ENCODE measurements at places on chromosomes 5 and 9.

GRCh38 chr5:170404398-170404797 is 15.2 kb upstream of the KCNMB1 start:
- no peak for DNase-seq

DNA sequence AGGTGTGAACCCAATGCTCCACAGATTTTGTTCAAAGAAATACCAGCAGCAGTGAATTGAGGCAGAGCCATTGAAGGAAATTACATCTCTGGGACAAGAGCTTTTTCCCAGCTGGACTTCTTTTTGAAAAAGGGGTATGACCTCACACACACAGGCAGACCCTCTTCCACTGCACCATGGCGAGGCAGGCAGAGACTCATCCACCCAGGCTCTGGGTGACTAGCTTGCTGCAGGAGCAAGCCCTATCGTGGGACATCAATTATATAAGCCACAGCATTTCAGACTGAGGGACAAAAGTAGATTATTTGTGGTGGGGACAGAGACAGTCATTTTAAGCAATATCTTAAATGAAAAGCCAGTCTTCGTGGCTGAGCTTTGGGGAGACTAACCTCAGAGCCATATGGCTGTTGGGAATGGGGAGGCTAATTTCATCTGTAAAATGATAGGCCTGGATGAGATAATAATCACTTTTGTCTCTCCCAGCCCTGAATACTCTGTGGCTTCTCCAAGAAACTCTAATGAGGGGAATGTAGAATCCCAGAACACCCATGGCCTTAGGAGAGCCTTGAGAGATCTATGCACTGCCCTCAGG is 113.1 kb upstream of the TNC start:
- no peak for DNase-seq

DNA sequence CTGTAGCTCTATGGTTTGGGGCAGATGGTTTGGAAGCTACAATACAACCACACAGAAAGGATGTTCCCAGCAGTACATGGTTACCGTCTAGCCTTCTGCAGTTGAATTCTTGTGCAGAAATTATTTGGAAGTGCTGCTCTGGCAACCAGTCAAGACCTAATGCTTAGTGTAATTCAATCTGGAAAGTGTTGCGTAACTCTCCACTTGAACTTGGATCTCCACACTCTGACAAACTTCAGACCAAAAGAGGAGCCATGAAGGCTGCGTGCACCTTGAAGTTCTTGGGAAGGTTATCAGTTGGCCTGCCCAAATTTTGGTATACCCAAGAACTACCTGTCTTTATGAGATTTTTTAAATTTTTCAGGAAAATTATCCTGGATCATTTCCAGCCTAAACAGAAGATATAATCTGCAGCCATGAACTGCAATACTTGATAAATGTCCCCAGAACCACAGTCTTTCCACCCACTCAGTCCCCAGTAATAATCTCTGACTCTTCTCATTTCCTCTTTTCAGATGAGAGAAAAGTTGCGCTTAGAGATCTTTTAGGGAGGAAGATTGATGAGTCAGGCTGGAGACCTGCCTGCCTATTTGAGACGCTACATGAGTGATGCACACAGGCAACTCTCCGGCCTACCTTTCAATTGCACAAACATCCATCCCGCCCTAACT is 159.9 kb downstream of the FANCC start:
- DNase-seq = no peak

DNA sequence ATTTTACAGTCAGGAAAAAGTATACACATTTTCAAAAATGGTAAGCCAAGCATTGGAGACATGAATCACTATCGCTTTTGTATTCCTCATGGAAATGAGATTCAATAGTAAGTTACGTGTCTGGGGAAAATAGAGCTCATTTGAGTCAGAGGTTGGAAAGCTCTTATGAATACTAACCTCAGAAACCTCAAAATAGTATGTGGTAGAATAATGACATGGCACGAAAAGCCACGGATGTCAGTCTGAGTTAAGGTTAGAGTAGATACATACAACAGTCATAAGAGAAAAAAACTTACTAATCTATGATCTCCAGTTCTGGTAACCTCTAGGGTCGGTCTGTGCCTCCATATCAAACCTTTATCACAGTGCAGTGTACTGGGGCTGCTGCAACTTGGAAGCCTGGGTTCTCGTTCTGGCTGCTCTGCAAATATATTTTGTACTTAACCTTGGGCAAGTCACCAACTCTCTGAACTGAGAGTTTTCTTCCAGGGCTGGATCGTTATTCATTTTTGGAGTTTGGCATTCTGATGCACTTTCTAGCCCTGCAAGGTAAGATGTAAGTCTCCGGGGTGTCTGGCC is 31.8 kb downstream of the MAP1B start:
- no peak for DNase-seq

DNA sequence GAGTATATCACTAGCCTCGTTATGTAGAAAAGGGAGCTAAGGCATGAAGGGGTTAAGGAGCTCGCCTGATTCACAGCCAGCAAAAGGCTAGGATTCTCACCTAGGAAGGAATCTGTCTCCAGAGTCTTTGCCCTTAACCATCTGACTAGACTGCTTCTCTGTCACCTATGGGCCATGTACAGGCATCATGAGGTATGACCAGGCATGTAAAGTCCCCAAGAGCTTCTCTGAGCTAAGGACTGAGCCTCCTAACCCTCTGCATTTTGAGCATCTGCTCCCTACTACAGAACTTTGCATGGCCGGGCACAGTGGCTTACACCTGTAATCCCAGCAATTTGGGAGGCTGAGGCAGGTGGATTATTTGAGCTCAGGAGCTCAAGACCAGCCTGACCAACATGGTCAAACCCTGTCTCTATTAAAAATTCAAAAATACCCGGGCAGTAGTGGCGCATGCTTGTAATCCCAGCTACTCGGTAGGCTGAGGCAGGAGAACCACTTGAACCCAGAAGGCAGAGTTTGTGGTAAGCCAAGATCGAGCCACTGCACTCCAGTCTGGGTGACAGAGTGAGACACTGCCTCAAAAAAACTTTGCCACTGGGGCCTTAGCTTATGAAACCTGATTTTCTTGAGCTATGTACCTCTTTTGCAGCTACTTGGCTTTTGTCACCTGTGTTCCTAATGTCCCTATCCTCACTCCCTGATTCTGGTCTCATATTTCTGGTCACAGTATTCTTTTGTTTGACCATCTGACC is 33.2 kb upstream of the IL7R start:
- no peak for DNase-seq

DNA sequence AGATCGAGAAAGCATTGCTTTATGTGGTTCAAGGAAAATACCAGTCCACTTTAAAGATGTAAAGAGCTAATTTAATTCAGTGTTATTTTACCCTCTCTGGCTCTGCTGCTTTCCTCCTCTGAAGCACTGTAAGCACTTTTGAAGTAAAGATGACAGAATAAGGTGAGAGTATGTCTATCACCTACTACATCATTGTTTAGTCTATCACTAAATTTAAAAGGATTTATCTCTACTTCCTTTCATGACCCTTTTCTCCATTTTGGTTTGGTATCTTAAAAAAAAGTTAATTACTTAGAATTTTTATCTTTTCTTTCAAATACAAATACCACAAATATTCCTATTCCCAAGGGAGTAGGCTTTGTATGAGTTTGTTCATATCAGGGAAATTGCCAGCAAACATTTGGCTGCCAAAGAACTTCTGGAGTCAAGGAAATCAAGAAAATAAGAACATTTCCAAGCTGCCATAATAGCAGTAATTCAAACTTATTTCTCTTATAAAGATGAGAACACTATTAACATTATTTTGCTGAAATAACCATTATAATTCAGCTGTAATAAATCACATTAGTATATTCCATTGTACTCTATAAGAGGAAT is 77.8 kb downstream of the SLC38A9 start:
- DNase-seq = no peak

GRCh38 chr5:179307931-179308471 is 37.3 kb downstream of the ADAMTS2 start:
- DNase-seq = no peak

- DNase-seq = no peak
Observed at GRCh38 chr9:136085815-136086212, 9.3 kb downstream of the NACC2 start.

- DNase-seq = no peak
Observed at GRCh38 chr5:33457126-33457525, 16.4 kb downstream of the TARS1 start.

DNA sequence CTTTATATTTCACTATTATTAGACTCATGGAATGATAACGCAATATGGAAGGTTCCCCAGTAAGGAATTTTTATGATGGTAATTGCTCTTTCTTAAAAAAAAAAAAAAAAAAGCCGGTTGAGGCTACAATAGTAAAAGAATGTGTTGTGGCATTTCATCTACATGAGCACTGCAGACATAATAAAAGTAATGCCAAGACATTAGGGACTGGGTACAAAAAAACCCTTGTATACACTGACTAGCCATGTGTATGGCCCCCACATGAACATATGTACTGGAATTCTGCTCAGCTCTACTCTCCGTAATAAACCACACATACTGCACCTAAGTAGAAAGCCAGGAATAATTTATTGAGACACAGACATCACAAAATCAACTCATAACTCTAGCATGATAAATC is 218.4 kb downstream of the ADAMTS6 start:
- no peak for DNase-seq

- no peak for DNase-seq
Observed at GRCh38 chr5:98573834-98574320, 199.6 kb upstream of the RGMB start.

GRCh38 chr9:15501179-15501578 is 9.6 kb downstream of the PSIP1 start:
- no peak for DNase-seq

DNA sequence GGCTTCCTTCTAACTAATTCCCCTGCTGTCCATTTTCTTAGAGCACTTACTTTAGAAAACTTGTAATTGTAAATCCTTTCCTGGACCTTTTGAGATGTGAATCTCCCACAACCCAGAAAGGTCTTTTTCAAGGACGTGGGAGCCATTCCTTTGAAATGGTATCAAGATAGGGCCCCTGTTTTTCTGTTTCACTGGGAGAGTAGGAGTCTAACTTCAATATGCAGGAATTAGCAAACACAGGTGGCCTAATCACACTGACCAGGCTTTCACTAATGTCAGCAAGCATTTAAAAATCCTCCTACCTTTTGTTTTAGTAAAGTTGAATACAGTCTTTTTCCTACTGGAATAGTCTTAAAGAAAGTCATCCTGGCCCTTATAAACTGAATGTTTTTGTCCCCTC is 558.3 kb downstream of the PTPRD start:
- DNase-seq = no peak

DNA sequence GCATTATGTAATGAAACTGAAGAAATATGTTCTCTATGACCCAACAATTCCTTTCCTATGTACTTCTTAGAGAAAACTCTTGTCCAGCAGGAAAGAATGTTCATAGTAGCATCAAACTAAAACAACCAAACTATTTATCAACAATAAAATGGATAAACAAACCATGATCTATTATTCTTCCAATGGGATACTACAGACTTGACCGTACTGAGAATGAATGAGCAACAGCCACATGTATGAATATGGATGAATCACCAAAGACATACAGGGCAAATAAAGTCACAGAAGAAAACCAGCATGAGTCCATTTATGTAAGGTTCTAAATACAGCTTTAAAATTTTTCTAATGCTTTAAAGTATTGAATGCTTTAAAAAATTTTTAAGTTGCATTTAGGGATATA is 73.6 kb upstream of the SUSD1 start:
- DNase-seq = no peak

DNA sequence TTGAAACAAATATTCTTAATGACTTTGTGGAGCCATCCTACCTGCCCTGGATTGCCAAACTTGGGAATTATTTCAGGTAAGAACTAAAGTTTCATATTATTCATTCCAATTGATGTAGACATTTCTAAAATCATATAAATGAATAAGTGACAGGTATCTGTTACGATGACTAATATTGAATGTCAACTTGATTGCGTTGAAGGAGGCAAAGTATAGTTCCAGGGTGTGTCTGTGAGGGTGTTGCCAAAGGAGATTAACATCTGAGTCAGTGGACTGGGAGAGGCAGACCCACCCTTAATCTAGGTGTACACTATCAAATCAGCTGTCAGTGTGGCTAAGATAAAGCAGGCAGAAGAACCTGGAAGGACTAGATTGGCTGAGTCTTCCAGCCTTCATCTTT is 1688.4 kb upstream of the CDH9 start:
- no peak for DNase-seq

DNA sequence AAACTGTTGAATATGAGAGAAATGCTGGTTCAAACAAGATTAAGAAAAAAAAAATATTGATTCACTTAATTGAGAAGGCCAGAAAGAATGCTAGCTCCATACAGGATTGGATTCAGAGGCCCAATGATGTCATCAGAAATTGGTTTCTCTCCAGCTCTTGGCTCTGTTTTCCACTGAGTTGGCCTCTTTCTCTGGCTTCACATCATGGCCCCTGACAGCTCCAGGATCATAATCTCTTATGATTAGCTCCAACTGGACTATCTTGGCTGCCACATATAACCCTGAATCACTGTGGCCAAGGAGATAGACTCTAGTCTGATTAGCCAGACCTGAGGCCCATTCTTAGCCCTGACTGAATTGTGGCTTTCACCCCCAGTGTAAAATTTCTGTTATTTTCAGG is 244.7 kb upstream of the GRAMD2B start:
- DNase-seq = no peak

- DNase-seq = no peak
Observed at GRCh38 chr5:167514461-167514860, 777.0 kb upstream of the WWC1 start.

DNA sequence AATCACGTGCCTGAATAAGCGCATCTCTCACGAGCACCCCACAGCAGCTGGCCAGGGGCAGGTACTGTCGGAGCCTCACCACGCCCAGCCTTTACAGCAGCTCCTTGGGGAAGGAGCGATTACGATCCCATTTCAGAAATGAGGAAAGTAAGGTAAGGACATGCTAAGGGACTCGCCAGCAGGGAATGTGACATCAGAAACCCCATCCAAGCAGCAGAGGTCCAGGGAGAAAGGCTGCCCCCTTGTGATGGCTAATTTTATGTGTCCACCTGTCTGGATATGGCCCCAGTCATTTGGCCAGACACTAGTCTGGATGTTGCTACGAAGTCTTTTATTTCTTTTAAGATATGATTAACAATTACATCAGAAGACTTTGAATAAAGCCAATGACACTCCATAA is 77.3 kb downstream of the UBE2QL1 start:
- no peak for DNase-seq

- no peak for DNase-seq
Observed at GRCh38 chr9:96293498-96294158, 8.3 kb downstream of the HSD17B3 start.

GRCh38 chr9:86405086-86405491 is 50.9 kb upstream of the TUT7 start:
- no peak for DNase-seq

DNA sequence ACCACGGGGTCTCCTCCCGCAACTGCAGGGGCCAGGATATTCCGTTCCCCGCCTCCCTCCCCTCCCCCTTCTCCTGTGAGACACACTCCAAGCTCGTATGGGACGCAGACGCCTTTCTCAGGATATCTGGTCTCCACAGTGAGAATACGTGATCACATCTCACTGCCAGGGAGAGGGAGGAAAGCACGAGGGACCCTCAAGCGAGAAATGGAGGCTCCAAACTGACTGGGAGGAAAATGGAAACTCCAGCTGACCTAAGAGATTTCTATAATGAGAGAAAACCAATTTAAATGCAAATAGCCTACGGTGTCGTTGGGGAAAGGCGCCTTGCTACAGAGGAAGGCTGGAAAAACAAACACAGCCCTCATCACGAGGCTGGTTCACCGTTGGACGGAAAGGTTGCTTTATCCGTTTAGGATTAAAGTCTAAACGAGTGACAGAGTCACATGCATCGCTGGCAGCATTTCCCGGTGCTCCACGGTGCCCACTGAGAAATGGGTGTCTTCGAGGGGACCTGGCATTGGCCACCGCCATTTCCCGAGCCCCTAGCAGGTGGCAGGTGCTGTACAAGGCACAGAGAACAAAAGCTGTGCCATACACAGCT is 116.9 kb upstream of the CPEB4 start:
- no peak for DNase-seq

All from HAP-1 (cell line).